Activated T-helper 2 cell treated with anti-CD3 and anti-CD28 coated beads, Interferon-gamma antibody, Interleukin-2, Interleukin-4, amounts not matched to agents 10 μg/mL and 5 μg/mL and 100 μg/mL, durations not matched to agents 14 hours and 24 hours and 36 hours (primary cell): ENCODE measurements at places on chromosomes 12 and 14. TPM values are rescaled to one million over a fixed set of nuclear protein-coding genes. Genes with fewer than 3 reads are reported as not detected.

The CMTM5 gene
- total RNA-seq = not detected in 2 replicates

The GAS2L3 gene
- total RNA-seq = 3.4 and 4.7 TPM in 2 replicates

The LMO3 gene
- total RNA-seq = not detected in 2 replicates

The PPP1R1A gene
- total RNA-seq = not detected in 2 replicates

The DPY19L2 gene
- 0.32 and 0.91 TPM in 2 replicates for total RNA-seq

The GON7 gene
- total RNA-seq = 13.4 and 15.2 TPM in 2 replicates

The PPM1H gene
- 0.11 TPM in 1 of 2 replicates, not detected in the other for total RNA-seq

The ZC3H14 gene
- 59.8 and 60.3 TPM in 2 replicates for total RNA-seq

The LRFN5 gene
- not detected in 2 replicates for total RNA-seq

The BIN2 gene
- 45.8 and 47.0 TPM in 2 replicates for total RNA-seq

The SRRM4 gene
- total RNA-seq = not detected in 2 replicates

The FOXA1 gene
- 0.11 TPM in 1 of 2 replicates, not detected in the other for total RNA-seq

The WSCD2 gene
- total RNA-seq = not detected in 2 replicates

The SMAGP gene
- 0.44 TPM in 1 of 2 replicates, not detected in the other for total RNA-seq

The FAM181A gene
- not detected in 2 replicates for total RNA-seq

The ASPG gene
- not detected in 2 replicates for total RNA-seq

The C12orf42 gene
- not detected in 2 replicates for total RNA-seq

The TMEM117 gene
- total RNA-seq = 1.0 and 1.3 TPM in 2 replicates

The CCDC196 gene
- total RNA-seq = not detected in 2 replicates

The OTX2 gene
- total RNA-seq = not detected in 2 replicates

The TAS2R42 gene
- total RNA-seq = not detected in 2 replicates

The METTL25 gene
- total RNA-seq = 6.9 and 7.3 TPM in 2 replicates
